ENCODE measurements at places on chromosomes 11 and 22.

DNA sequence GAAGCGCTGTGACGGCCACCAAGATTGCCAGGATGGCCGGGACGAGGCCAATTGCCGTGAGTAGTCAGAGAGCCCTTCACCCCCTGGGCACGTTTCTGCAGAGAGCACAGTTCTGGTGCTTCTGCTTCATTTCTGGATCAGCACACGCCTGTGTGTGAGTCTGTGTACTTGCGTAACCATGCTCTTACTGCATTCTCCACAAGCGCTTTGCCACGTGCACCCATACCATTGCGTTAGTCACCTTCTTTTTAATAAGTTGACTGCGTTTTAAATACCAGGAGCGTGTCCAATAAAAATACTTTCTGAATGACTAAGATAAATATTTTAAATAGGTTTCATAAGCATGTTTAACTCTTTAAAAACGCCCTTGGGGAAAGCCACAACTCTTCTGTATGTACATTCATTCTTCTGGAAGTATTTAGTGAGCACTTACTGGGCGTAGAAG, 143.0 kb upstream of the SORL1-AS1 start:
- no peak for DNase-seq

- DNase-seq: no peak
These were observed 50.2 kb downstream of the AP2A2 start for GRCh38 chr11:975827-976226.

GRCh38 chr11:132062031-132062430, 691.6 kb downstream of the NTM start:
- DNase-seq: no peak

DNA sequence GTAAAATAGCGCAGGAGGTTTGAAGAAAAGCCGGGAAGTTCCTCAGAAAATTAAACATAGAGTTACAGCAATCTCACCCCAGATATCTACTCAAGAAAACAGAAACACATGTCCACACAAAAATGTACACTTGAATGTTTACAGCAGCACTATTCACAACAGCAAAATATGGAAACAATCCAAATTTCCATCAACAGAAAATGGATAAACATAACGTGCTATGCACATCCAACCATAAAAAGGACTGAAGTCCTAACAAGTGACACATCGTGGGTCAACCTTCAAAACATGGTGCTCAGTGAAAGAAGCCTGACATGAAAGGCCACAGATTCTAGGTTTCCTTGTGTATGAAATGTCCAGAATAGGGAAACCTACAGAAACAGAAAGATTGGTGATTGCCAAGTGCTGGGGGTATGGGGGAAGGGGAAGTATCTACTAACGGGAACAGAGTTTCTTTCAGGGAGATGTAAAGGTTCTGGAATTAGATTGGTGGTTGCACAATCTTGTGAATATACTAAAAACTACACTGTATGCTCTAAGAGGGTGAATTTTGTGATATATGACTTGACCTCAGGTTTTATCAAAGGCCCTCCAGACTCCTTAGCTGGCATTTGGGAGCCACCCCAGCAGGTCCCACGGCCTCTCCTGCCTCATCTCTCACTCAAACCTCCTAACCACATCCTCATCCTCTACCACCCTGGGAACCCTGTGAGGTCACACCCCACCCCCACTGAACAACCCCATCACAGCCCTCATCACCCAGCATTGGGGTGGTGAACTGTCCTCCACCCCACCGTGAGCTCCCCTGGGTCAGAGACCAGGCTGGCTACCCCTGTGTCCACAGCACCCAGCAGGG, 69.2 kb upstream of the PRR5 start:
- no peak for DNase-seq

GRCh38 chr11:122833846-122834464, 4.3 kb upstream of the CRTAM start:
- DNase-seq: no peak

- DNase-seq: no peak
These were observed 7.1 kb upstream of the SCGB2A1 start for GRCh38 chr11:62201376-62201775.

GRCh38 chr11:8090756-8091155, 9.7 kb downstream of the TUB start:
- no peak for DNase-seq

DNA sequence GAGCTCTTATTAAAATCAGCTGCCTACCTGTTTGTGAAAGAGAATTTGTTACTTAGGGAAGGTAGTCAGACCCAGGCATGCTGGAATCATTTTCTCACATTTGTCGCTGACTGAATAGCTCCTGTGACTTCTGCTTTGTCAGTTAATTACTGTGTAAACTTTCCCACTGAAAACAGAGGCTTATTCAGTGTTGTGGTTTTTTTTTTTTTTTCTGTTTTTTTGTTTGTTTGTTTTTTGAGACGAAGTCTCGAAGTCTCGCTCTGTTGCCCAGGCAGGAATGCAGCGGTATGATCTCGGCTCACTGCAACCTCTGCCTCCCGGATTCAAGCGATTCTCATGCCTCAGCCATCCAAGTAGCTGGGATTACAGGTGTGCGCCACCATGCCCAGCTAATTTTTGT, 5.6 kb upstream of the LDLRAD3 start:
- peak; percentile 20 for DNase-seq

DNA sequence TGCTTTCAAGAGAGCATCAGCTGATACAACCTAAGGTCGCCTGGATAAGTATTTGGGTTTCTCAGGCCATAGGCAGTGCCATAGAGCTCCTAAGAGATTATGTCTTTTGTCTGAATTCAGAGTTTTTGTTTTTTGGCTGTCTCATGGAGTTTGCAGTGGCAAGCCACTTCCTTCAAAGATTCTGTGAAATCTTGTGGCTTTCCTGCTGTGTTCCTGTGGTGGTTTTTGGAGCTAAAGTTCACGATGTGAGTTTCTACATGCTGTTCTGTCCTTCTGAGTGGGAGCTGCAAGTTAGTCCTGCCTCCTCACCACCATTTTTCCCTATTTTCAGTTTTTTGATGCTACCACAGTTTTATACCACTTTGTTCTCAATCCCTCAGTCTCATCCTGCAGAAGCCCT, 111.4 kb downstream of the COMMD9 start:
- no peak for DNase-seq

DNA sequence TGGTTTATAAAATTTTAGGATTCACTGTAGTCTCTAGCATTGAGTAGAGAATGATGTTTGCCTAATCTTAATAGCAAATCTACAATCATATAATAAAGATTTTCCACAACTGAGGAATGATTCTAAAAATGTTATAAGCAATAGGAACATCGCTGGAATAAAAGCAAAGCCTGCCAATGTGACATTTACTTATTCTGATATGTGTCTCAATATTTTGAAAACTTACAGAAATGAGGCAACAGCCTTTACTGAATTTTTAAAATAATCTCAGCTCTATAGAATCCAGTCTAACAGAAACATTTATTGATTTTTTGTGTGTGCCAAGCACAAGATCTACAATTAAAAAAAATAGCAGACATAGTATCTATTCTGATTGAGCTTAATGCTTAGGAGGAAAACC, 303.7 kb upstream of the CCDC179 start:
- DNase-seq: no peak

GRCh38 chr11:110645253-110645652, 67.0 kb downstream of the ARHGAP20 start:
- no peak for DNase-seq

DNA sequence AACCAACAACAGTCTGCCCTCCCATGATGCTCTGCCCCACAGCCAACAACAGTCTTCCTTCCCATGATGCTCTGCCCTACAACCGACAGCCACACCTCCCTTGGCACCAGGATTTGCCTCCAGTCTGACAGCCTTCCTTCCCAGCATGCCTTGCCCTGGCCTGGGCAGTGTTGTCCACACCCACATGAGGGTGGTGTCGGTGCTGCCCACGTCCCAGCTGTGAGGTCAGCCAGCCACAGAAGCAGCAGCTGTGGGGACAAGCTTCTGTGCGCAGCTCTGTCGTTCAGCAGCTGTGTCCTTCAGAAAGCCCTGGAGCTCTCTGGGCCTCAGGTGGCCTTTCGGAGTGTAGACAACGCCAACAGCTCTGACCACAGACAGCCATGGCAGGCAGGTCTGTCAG, 1378.9 kb downstream of the BRD1 start:
- no peak for DNase-seq

DNA sequence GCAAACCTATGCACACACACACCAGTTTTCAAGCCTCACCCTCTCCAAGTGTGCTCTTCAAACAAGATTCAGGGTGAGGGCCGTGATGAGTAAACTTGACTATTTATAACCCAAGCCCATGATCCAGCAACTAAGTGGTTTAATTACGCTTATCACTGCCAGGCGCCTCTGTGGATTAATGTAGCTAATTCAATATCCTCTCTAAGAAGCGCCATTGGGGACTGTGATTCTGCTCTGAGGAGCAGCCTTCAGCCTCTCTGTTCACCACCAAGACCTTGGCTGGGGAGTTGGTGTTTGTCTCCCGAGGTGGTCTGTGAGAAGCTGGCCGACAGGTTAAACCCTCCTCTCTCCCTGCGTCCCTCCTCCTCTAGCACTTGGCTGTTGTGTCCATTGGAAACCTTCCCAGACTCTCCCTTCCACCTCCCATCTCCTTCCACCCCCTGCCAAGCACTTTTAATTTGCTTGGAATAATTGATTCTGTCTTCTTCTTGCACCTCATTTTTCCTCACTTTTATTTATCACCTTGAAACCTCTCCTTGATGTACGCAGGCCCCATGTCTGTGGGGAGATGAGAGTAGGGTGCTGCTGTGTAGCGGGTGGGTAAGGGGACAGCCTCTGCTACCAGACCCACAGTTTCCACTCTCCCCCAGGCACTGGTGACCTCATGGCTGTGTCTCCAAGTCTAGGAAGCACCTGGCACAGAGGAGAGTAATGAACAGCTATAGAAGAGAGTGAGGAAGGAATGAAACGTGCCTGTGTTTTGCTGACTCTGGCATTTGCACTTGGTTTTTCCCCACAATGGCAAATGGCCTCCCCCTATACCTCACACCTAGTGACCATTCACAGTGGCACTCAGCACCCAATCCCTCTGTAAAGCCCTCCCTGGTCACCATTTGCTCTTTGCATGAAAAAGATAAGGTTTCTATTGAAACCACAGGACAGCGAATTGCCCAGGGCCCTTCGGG, 236.6 kb downstream of the GRIK4 start:
- DNase-seq: peak; percentile 87

DNA sequence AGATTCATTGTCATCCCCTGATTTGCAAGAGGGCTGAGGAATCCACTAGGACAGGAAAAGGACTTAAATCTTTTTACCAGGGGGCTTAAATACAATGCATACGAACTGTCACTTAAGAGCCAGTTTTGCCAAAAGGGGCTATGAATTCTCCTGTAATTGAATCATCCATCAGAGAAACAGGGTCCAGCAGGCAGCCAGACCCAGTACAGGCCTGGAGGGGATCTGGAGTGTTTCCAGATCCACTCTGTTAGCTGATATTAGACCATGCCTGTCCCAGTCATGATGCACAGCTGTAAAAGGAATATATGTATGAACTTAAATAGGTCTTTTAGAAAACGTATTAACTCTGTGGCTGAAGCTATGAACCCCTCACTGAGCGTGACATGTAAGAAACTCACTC, 53.8 kb upstream of the PRSS23 start:
- DNase-seq: no peak

DNA sequence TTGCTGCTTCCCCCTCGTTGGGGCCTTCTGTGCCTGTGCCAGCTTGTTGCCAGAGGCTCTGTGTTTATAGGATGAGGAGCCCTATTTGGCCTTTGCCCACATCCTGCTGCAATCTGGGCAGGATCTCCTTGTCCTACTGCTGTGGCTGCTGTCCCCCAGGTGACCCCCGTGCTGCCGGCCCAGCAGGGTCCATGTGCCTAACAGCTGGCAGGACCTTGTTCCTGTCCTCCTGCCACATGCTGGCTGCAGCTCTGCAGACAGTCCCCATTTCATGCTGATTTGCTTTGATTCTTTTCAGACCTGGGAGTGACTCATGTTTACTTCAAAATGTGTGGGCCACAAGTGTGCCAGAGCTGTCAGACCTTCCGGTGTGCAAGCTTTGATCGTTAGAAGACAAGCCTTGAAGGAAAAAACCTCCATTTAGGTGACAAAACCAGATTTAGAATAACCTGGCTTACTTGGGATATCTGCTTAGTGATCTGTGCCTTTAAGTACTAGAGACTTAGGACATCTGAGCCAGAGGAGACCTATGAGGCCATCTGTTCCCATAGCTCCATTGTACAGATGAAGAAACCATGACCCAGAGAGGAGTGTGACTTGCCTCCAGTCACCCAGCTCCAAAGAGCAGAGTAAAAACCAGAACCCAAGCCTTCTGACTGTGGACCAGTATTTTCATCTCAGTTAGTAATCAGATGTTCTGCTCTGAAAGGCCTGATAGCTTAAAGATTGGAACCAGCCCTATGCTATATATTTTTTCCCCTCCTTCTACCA, 11.1 kb downstream of the NAV2 start:
- DNase-seq: no peak

DNA sequence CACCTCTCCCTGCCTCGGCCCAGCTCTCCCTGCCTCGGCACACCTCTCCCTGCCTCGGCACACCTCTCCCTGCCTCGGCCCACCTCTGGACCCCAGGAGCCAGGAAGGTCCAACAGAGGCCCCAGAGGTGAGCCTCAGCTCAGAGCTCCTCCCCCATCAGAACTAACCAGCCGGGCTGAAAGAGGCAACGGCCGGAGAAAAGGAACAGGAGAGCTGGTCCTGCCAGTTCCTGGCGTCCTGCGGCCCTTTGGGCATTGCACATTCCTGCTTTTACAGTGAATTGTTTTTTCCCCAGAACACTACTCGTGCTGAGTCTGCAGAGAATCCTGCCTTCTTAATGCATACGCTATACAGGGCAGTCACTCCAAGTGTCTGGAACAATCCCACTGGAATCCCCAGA, 45.8 kb downstream of the LMO1 start:
- DNase-seq: no peak

DNA sequence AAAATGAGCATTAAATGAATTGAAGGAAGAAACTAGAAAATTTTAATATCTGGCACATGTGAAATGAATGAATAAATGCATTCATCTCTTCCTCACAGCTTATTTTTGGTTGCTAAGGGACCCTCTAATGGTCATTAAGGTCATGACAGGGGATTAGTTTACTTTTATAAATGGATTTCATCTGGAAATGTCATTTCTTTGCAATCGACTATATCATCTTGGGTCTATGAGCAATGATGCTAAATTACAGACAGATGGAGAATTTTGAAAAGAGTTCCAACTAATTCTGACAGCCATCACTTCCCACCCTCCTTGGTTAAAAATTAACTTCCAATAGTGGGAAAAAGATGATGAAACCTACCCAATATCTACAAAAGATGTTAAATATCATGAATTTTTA, 98.0 kb downstream of the KIF18A start:
- no peak for DNase-seq

DNA sequence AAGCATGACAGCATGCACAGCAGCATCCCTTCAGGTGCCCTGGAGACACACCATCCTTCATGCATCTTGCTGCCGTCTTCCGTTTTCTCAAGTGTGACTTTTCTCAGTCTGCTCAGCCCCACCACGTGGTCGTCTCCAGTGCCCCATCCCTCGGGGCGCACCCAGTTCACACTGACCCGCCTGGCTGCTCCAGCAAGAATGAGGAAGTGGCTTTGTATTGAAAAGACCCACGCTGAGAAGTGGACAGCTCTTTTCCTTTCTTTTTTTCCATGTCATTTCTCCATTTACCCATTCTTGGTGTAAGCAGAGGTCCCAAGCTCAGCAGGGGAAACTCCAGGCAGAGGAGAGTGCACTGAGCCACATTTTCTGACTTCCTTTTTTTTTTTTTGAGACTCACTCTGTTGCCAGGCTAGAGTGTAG, 14.5 kb downstream of the SERPINH1 start:
- no peak for DNase-seq

- no peak for DNase-seq
These were observed 12.1 kb upstream of the SIGIRR start for GRCh38 chr11:426851-427250.
